ENCODE measurements at places on chromosomes 5 and 9.

DNA sequence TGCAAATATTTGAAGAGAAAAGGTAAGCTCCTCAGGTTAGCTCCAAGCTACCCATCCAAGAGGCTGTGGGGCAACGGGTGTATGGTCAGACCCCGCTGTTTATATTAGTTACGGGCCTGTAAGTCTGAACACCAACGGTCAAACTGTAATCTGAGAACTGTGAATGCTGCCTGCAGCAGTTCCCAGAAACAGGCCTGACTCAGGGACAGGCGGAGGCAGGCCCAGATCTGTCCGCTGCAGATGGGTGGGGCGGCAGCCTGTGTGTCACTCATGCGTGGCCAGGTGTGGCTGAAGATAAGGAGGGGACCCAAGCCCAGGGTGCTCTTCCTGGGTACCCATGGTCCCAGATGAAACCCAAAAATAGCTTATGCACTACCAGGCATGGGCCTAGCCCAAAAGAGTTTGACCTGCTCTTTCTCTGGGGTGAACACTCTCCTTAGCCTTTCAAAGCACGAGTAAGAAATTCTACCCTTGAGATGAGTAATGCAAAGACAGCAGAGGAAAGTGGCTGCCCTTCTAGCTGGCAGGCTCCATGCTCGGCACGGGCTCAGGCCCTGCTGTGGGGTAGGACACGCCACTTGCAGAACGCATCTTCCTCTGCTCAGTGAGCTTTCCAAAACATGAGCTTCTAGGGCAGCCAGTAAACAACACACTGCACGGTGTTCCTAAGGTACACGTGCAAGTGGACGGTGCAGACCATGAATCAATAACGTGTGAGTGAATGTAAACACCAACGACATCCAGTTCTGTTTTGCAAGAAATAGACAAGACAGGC, 9.1 kb downstream of the UBAC1 start:
- peak; percentile 35 for DNase-seq

GRCh38 chr5:74392711-74393351, 247.7 kb downstream of the ENC1 start:
- DNase-seq: peak; percentile 28

- DNase-seq: no peak
Observed at GRCh38 chr5:172571413-172571812, 69.7 kb upstream of the NEURL1B start.

- no peak for DNase-seq
Observed at GRCh38 chr5:175520873-175521272, 42.5 kb downstream of the SFXN1 start.

- DNase-seq: no peak
Observed at GRCh38 chr5:79728396-79728795, 38.8 kb downstream of the CMYA5 start.

DNA sequence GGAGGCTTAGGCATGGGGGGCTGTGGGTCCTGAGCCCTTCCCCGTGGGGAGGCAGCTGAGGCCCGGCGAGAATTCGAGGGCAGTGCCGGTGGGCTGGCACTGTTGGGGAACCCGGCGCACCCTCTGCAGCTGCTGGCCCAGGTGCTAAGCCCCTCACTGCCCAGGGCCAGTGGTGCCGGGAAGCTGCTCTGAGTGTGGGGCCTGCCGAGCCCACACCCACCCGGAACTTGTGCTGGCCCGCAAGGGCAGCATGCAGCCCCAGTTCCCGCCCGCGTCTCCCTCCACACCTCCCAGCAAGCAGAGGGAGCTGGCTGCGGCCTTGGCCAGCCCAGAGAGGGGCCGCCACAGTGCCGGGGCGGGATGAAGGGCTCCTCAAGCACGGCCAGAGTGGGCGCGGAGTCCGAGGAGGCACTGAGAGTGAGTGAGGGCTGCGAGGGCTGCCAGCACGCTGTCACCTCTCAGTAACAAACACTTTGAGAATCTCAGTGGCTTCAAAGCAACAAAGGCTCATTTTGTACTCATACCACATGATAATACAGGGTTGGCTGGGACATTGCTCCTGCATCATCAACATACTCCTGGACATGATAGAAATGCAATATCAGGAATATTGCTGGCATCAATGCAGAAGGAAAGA, 265.7 kb upstream of the ANKRD55 start:
- no peak for DNase-seq

DNA sequence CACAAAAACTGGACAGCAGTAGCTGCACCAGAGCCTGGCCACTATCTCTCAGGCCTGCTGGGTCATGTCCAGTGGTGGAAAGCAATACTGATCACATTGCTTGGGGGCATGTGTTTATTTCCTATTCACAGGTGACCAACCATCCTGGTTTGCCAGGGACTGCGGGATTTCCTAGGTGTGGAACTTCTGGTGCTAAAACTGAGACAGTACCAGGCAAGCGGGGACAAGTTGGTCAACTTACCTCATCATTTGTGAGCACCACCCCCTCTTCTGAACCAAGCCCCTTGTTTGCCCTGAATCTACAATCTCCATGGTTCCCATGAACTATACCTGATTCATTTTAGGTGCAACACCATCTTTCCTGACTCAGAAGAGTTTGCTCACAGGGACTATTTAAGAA, 81.3 kb downstream of the TNC start:
- DNase-seq: no peak

Measured in fibroblast of gingiva (primary cell).